Fibroblast of skin of left biceps (primary cell): ENCODE measurements at places on chromosomes 16 and 17.

- DNase-seq: no peak
Measured at GRCh38 chr16:1193143-1193824, 31.8 kb downstream of the TPSG1 start.

DNA sequence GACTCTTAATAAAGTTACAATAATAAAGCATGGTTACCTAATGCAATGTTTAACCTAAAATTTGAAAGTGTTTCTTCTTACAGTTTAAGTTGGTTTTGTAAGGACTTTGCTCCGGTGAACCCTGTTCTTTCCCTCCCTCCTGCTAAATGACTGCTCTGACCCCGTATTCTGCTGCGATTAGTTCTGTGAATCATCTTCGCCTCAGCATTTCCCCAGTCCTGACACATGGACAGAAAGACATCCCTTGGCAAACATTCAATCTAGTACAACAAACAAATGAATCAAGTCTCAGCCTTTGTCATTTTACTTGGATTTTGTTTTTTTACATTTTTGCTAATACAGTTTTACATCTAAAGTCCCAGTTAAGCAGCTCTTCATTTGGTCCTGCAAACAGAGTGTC, 15.4 kb downstream of the KCNJ2 start:
- no peak for DNase-seq

GRCh38 chr17:7022781-7023571, at the start of gene BCL6B:
BCL6B (plus strand) TSS chr17:7023050; CDS start chr17:7023672, 622 bp downstream.
- no peak for DNase-seq

- DNase-seq: no peak
Measured at GRCh38 chr17:50935221-50935995, 69.3 kb upstream of the TOB1 start.

GRCh38 chr17:81197409-81197795, 25.4 kb downstream of the CEP131 start:
- no peak for DNase-seq

- DNase-seq: no peak
Measured at GRCh38 chr16:66205287-66206231, 160.9 kb upstream of the CDH5 start.

DNA sequence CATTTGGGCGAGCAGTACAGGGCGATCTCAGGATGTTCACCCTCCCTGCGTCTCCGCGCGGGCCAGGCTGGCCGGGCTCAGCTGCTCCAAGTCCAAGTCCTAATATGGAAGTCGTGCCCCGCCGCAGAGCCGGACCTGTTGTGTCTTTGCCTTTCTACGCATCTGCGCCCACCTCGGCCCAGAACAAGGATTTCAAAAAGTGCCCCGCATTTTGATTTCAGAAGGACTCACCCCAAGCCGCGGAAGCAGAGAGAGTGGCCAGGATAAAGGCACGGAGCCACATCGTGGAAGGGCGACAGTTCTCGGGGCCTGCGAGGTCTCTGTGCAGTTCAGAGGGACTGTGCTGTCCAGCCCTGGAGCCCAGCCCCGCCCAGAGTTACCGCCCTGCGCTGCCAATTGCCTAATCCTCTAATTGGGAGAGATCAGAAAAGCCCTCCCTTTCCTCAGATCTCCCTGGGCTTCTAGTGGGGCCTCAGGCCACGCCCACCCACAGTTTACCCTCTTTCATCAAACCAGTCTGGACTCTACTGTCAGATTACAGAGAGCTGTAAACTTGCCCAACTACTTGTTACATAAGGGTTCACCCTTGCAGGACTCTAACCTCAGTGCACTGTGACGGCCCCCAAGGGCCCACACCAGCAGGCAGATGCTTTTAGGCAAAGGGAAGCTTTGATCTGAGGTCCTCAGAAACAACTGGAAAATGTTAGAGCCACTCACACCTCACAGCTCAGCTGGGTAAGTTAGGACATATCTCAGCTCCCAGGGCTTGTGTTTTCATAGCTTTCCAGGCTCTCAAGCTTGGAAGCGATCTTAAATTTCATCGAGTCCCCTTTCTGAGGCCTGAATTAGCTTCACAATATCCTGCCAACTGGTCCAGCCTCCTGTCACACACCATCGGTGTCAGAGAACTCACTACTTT, at the start of gene CES1:
CES1 (minus strand) TSS at position 324 of the 919 bp plus-strand sequence; CDS start at position 283, 41 bp downstream.
- DNase-seq: no peak

- DNase-seq: peak; percentile 58
Measured at GRCh38 chr17:20263595-20263994, 203.7 kb downstream of the LGALS9B start.

DNA sequence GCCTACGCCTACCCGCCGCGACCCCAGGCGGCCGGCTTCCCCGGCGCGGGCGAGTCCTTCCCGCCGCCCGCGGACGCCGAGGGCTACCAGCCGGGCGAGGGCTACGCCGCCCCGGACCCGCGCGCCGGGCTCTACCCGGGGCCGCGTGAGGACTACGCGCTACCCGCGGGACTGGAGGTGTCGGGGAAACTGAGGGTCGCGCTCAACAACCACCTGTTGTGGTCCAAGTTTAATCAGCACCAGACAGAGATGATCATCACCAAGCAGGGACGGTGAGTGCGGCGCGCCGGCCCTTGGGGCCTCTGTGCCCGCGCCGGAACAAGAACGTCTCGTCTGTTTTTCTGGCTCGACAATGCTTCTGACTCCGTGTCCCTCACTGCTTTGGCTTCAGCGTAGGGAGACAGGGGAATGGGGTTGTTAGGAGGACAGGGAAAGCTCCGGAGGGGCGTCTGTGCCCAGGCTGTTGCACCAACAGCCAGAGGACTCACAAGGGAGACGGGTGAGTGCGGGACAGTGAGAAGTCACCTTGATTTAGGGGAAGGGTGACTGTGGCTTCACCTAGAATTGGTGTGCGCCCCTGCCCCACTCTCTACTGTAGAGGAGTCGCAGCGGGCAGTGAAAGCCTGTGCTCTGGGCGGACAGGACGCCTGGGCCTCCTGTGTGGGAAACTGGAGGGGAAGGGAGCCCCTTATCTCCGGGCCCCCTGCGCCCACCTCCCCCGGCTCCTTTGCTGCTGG, 806 bp downstream of the TBX21 start:
- DNase-seq: no peak

GRCh38 chr16:3999479-4000325, 116.5 kb downstream of the ADCY9 start:
- no peak for DNase-seq

DNA sequence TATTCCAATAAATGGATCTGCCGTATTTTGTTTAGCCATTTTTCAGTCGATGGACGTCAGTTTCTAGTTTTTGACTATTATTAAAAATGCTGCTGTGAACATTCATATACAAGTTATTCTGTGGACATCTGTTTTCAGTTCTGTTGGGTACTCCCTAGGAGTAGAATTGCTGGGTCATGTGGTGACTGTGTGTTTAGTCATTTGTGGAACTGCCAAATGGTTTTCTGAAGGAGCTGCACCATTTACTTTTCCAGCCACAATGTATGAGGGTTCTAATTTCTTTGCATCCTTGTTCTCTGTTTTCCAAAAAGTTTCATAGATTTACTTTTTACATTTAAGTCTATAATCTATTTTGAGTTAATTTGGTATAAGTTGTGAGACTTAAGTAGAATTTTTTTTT, 29.5 kb downstream of the CYLD start:
- peak; percentile 13 for DNase-seq

DNA sequence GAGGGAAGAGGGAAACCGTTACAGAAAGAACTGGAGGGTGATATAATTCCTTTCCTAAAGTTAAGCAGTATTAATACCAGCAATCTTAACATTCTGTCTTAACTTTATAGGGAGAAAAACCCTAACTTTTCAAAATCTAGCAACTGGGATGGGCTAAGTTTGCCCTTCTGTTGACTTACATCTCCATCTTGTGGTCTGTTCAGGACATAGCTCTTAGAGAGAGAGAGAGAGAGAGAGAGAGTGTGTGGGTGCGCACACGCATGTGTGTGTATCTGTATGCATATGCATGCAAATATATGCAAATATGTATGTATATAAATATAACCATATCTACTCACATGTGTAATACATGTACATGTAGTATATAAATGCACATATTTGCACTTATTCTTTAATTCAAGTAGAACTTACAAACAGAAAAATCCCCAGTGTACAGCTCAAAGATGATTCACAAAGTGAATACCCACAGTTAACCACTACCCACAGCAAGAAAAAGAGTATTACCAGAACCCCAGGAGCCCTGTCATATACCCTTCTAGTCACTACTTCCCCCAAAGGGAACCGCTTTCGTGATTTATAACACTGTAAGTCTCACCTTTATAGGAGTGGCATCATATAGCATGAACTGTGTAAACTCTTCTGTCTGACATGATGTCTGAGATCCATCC, 46.5 kb downstream of the STX8 start:
- no peak for DNase-seq
